ENCODE measurements at places on chromosomes 11 and 22.
A peak's percentile ranks its signal among the peaks of the same experiment; 100 is the strongest.

DNA sequence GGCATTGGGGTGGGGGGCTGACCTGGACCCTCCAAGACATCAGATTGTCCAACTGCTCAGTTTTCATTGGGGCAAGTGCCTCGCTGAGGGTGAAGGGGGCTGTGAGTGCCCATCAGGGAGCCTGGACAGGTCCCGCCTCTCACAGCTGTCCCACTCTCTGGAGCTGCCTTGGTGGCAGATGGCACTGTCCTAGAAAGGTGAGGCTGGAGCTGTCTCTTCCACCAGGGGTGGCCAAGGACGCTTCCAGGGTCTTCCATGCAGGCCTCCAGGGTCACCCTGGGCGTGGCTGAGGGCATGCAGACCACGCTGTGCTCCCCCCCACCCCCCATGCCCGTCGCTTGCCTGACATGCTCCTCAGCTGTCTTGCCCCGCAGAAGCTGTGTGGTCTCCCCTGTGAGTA is 53.5 kb upstream of the CCDC188 start:
- DNase-seq: no peak

- DNase-seq: peak; percentile 84
Measured at GRCh38 chr11:62108017-62108750, 15.6 kb upstream of the INCENP start.

GRCh38 chr22:39414886-39415285 is 15.3 kb downstream of the TAB1 start:
- DNase-seq: no peak

DNA sequence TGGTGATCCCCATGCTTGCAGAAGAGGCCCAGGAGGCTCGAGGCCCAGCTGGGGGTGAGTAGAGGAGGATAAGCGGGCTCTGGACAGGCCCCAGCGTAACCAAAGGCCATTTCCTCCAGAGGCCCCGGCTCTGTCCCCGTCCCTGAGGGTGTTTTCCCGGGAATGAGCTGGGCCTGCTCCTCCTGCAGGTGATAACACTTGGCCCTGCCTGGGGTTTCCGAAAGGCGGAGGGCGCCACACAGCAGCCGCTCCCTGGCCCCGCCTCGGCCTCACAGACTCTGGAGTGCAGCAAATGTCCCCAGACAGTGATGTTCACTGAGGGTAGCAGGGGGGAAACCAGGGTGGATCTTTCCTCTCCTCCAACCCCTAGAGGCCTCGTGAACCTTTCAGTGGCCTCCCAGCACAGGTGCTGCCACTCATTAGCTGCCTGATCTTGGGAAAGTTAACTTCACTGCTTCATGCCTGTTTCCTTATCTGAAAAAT is 10.5 kb upstream of the MGAT3 start:
- DNase-seq: no peak

GRCh38 chr22:28973352-28973751 is 88.3 kb downstream of the C22orf31 start:
- DNase-seq: no peak

- no peak for DNase-seq
Measured at GRCh38 chr11:45653277-45653676, 12.1 kb downstream of the CHST1 start.

- no peak for DNase-seq
Measured at GRCh38 chr11:117603932-117604331, 193.1 kb downstream of the DSCAML1 start.

DNA sequence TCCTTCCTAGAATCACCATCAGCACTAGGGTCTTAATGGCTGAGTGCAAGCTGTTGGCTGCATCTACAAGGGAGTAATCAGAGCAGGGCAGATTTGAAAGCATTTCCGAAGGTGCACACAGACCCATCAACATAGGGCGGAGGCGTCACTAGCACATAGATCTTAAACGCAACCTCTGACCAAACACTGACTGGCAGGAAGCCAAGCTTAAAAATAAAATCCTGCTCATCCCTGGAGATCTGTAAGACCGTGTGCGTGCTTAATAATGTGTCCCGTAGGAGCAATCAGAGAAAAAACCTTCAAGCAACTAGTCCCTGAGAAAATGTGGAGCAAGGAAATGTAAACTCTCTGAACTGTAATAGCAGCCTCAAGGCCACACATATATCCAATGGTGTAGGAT is 470.5 kb downstream of the ETS1 start:
- peak; percentile 20 for DNase-seq

DNA sequence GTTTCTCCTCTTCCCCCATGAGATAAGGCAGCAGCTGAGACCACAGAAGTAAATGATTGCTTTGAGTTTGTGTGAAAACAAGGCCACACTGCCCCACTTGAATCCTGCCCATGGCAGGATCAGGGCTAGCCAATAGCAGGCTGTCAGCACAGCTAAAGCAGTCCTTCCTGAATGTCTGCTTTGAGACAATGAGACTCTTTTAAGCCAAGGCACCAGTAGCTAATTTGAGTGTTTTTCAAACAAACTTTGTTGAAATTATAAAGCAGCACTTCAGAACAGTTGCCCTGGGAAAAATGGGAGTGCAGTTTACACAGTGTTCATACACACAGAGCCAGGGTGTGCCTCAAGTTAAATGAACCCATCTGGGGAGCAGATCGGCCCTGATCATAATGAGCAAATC is 103.5 kb upstream of the OR5AK2 start:
- peak; percentile 64 for DNase-seq

DNA sequence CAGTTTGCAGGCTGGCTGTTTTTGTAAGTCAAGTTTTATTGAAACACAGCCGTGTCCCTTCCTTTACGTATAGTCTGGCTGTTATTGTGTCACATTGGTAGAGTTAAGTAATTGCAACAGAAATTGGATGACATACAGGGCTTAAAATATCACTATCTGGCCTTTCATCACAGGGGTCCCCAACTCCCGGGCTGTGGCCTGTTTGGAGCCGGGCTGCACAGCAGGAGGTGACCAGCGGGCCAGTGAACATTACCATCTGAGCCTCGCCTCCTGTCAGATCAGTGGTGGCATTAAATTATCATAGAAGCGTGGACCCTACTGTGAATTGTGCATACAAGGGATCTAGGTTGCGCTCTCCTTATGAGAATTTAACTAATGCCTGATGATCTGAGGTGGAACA is 31.7 kb downstream of the EXT2 start:
- DNase-seq: no peak

- no peak for DNase-seq
Measured at GRCh38 chr11:25094085-25094802, 597.4 kb downstream of the LUZP2 start.

DNA sequence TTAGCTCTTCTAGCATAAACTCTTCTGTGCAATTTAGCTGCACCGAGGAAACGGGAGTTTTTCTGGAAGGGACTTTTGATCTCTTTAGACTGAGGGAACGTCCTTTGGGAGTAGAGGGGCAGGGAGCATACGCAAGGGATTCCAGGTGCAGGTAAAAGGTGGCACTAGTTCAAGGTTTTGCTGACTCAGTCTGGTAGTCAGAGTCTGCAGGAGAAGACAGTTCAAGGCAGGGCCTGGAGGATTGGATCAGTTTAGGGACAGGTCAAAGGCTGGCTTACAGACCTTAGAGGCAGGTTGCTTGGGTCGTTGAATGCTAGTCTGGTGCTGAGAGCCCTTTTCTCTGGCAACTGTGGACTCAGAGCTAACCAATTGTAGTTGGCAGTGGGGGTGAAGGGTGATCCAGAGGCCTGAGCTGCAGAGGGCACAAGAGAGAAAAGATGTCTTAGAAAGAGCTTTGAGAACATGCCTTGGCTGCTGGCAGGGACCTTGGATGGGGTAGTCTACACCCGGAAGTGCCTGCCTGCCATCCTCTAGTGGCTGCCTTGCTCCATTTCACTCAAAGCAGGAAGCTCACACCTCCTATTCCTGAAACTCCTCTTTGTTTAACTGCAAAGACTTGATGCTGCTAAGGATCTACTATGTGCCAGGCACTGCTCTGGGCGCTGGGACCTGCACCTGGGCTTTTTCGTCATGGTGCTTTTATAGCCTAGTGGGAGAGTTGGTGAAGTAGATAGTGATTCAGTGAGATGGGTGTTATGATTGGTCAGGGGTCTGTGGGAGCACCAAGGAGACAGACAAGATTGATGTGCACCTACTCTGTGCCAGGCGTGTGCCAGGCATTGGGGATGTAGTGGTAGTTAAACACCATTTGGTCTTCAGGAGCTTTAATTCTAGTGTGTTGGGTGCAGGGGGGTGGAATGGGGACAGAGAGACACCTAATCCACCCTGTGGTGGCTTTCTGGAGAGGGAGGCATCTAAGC is 17.1 kb downstream of the MIAT start:
- no peak for DNase-seq

DNA sequence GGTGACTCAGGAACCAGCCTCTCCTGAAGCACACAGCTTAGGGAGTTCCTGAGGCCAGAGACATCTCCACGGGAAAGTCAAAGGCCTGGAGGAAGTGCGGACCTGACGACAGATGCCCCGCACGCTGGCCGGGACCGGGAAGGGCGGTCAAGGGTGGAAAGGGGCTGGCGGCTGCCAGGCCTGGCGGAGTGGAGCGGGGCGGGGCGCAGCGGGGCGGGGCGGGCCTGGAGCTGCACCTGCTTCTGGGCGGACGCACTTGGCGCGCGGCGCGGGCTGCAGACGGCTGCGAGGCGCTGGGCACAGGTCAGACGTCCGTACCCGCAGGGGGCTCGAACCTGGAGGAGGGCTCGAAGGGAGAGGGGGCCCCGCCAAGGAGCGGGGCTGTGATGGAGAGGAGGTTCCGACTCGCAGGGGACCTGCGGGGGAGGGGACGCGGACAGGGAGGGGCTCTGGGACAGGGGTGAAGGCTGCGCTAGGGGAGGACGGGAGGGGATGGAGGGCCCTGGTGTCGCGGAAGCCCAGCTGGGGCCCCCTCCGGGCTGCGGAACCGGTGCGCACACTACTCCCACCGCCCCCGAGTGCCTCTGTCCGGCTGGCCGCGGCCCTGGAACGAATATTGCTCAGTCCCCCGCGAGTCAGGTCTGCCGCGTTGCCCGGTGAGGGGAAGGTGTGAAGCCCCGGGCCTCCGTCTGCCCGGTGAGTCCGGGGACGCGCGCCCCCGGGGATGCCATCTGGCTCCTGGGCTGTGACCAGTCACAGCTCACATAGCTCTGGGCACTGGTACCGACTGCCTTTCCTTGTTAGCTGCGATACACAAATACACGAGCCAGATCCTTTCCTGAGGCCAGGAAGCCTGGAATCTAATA is at the start of gene TMEM45B:
TMEM45B (plus strand) TSS at position 253 of the 866 bp plus-strand sequence. CDS start 36,635 bp downstream, outside the sequence.
- peak; percentile 51 for DNase-seq

All from tongue (tissue), 3 donors.